ENCODE measurements at places on chromosomes 1 and 21.

GRCh38 chr1:56617141-56617540, 28.0 kb upstream of the PRKAA2 start:
- DNase-seq, result no peak

DNA sequence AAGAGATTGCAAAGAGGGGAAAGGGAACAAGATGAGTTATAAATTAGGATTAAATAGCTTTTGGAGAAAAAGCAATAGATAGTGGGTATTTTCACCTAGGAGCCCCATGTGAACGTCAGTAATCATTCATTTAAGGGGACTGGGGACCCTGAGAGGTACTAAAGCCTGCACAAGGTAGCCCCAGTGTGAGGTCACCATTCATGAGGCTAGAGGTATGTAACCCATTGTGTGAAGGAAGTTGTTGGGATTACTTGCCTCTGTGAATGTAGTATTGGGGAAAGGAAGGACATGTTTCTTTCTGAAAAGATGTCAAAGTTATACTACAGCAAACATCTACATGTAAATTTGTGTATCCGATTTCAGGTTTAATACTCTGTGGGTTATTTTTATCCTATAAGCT, 276.8 kb downstream of the TBX15 start:
- DNase-seq, result no peak

- no peak for DNase-seq
Measured at GRCh38 chr1:19885821-19886220, 3.6 kb downstream of the OTUD3 start.

GRCh38 chr1:40784771-40785151, 1.2 kb downstream of the KCNQ4 start:
- DNase-seq, result no peak

DNA sequence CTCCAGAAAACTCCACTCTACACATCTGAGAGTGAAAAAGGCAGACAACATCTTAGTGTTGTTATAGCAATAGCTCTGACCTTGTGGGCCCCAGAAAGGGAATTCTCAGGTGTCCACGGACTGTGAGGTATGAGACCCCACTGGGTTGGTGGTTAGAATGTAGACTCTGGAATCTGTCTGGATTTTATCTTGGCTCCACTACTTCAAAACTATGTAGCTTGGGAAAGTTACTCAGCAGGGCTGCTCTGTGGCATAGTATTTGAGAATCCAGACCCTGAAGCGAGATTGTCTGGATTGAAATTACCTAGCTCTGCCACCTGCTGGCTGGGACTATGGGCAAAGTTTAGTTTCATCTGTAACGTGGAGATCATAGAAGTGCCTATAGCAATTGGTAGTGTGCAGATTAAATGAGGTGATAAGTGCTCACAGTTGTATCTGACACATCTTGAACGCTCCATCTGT, 25.8 kb downstream of the PRDM2 start:
- DNase-seq, result no peak

DNA sequence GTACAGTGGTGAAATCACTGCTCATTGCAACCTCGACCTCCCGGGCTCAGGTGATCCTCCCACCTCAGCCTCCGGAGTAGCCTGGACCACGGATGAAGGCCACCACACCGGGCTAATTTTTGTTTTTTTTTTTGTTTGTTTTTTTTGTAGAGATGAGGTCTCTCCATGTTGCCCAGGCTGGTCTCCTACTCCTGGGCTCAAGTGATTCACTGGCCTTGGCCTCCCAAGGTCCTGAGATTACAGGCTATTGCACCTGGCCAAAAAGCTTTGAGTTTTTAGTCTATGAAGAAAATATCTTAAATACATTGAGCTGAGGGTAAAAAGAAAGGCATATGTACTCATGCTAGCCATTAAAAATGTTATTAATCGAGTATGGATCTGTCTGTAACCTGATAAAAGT, 3.6 kb downstream of the TMEM50A start:
- DNase-seq, result no peak

GRCh38 chr1:233326811-233327650, 493 bp upstream of the MAP3K21 start:
- no peak for DNase-seq

- DNase-seq, result no peak
Measured at GRCh38 chr1:102693345-102693744, 415.0 kb downstream of the COL11A1 start.

DNA sequence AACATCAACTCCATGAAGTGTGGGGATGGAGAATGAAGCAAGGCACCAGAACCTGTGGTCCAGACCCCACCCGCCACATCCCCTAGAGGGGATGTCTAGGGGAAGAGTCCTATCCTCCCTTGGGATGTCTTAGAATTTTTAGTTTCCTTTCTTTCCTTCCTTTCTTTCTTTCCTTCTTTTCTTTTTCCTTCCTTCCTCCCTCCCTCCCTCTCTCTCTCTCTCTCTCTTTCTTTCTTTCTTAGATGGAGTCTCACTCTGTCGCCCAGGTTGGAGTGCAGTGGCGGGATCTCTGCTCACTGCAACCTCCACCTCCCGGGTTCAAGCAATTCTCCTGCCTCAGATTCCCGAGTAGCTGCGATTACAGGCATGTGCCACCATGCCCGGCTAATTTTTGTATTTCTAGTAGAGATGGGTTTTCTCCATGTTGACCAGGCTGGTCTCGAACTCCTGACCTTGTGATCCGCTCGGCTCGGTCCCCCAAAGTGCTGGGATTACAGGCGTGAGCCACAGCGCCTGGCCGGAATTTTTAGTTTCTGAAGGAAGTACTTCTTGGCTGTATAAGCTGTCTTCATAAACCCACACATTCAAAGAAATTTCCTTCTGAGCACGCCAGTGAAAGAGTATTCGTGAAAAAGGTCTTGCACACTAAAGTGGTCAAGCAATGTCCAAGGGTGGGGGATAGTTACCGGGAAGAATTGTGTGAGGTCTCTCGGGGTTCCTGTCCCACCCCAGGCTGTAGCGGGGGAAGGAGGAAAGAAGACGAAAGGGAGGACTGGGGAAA, 20.8 kb upstream of the LEFTY2 start:
- DNase-seq, result no peak

DNA sequence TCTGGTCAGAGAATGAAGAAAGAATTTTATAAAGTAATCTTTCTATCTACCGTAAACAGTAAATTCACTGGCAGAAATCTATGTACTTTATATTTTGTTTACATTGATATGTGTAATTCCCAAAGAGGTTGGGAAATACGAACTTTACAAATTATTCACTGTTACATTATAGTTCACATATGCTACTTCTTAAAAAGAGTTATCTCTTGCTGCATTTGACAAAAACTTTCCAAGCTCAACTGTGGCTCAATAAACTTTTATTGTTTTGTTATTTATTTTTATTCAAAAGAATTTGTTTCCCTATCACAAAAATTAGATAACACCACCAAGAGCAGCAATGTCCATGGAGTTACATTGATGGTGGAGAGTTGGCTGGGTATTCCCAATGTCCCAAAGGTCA, 201.2 kb upstream of the TNR start:
- no peak for DNase-seq

Data from stromal cell of bone marrow (primary cell).